ENCODE measurements at places on chromosomes 7 and 10. TPM values are rescaled to one million over a fixed set of nuclear protein-coding genes. Genes with fewer than 3 reads are reported as not detected.

The LRRC17 gene
- not detected for total RNA-seq

The CUTC gene
- 20.2 TPM for total RNA-seq

The GJD4 gene
- not detected for total RNA-seq

The OR6V1 gene
- total RNA-seq: not detected

The ABI1 gene
- total RNA-seq: 60.3 TPM

The TMEM213 gene
- not detected for total RNA-seq

The HOXA10 gene
- 27.4 TPM for total RNA-seq

The CAMK2B gene
- 2.5 TPM for total RNA-seq

The ATRNL1 gene
- total RNA-seq: not detected

The UCN3 gene
- total RNA-seq: not detected

The PILRA gene
- total RNA-seq: not detected

The RADIL gene
- 0.13 TPM for total RNA-seq

The SCART1 gene
- 2.1 TPM for total RNA-seq

The STEAP1 gene
- total RNA-seq: 120 TPM

The EVX1 gene
- not detected for total RNA-seq

The TMEM72 gene
- not detected for total RNA-seq

The ADAP1 gene
- 1.1 TPM for total RNA-seq

The PUS7 gene
- total RNA-seq: 20.1 TPM

The JCAD gene
- 24.8 TPM for total RNA-seq

The HHEX gene
- total RNA-seq: 0.54 TPM

The SLC13A4 gene
- total RNA-seq: not detected

The IDI2 gene
- not detected for total RNA-seq

The TRIM50 gene
- total RNA-seq: not detected

The COL1A2 gene
- 10,930 TPM for total RNA-seq

The LEP gene
- total RNA-seq: 0.22 TPM

The NCAPG2 gene
- total RNA-seq: 15.7 TPM

The AGK gene
- total RNA-seq: 35.5 TPM

The GJC3 gene
- not detected for total RNA-seq

The LRRC4 gene
- 0.32 TPM for total RNA-seq

The CHAT gene
- total RNA-seq: not detected

The NXPH1 gene
- total RNA-seq: not detected

The SPAG6 gene
- not detected for total RNA-seq

The OR2A42 gene
- total RNA-seq: 0.32 TPM

The COL28A1 gene
- not detected for total RNA-seq

The HMX2 gene
- not detected for total RNA-seq

The OR13A1 gene
- not detected for total RNA-seq

The FHIP2A gene
- 24.6 TPM for total RNA-seq
